ENCODE measurements at places on chromosomes 1 and 21.

GRCh38 chr1:178461104-178461503 lies 35.7 kb downstream of the CLEC20A start:
- no peak for DNase-seq

GRCh38 chr1:76925825-76926224 lies 58.5 kb downstream of the ST6GALNAC5 start:
- DNase-seq: no peak

- no peak for DNase-seq
These were observed 49.4 kb downstream of the NENF start for GRCh38 chr1:212482006-212482636.

GRCh38 chr1:169368406-169368769 lies 393 bp downstream of the BLZF1 start:
- peak; percentile 4 for DNase-seq

- DNase-seq: no peak
These were observed 29.8 kb downstream of the SHISAL2A start for GRCh38 chr1:52662645-52663313.

- DNase-seq: no peak
These were observed 45.9 kb upstream of the KIF26B start for GRCh38 chr1:245108909-245109308.

DNA sequence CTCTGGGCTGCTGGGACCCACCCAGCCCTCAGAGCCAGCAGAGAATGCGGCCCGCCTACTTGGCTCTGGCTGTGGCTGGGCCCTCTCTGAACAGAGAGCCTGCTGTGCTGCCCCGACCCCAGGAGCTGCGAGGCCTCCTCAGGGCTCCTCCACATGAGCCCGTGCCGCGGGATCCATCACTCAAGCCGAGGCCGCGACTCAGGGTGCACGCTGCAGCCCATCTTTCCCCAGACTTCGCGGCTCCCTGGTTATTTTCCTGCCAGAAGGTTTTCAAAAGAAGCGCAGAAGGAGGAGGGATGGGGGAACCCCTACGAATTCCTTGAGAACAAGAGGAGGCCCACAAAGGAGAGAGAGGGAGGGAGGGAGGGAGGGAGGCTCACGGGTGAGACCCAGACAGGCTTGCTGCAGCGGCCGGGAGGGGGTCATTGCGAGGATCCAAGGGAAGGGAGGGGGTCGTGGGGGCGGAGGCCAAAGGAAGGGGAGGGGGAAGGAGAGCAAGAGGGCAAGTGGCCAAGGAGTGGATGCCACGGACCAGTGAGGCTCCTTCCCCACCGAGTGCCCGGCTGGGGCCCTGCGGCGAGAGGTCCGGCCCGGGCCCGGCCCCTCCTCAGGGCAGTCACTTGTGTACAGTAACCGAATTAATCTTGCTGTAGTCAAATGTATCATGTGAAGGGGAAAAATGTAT lies 146.8 kb downstream of the CASZ1 start:
- no peak for DNase-seq

- no peak for DNase-seq
These were observed 166.9 kb downstream of the COL11A1 start for GRCh38 chr1:102941366-102941947.

DNA sequence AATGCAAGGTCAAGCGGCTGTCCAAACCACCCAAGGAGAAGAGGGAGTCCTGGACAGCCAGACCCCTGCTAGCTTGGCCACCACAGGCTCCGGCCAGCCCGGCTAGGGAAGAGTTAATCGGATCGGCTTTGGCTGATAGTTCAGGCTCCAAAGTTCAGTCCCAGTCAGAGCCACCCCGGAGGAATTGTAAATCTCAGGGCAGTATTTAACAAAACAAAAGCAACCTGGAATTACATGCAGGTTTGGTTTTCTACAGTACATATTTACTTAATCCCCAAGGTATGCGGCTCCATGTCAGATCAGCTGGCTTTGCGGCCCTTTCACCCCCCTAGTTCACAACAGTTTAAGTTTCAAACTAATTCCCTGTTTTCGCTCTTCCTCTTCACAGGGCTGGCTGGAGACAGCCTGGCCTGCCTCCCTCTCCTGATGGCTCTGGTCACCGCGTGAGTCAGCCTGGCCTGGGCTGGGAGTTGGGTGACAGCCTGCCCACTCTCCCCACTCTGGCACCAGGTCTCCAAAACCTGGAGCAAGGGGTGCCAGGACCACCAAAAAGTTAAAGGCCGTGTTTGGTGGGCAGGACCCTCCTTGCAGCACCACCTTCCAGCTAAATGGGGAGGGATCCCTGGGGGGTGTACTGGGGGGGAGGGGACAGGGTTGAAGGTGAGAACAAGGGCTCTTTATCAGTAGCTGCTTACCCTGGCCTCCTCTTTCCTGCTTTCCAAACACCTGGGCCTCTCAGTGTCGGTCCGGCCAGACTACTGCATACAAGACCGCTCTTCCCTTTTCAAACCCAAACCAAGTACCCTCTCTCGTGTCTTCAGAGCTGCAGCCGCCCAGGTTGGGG lies 1.9 kb downstream of the DHRS3 start:
- DNase-seq: no peak

DNA sequence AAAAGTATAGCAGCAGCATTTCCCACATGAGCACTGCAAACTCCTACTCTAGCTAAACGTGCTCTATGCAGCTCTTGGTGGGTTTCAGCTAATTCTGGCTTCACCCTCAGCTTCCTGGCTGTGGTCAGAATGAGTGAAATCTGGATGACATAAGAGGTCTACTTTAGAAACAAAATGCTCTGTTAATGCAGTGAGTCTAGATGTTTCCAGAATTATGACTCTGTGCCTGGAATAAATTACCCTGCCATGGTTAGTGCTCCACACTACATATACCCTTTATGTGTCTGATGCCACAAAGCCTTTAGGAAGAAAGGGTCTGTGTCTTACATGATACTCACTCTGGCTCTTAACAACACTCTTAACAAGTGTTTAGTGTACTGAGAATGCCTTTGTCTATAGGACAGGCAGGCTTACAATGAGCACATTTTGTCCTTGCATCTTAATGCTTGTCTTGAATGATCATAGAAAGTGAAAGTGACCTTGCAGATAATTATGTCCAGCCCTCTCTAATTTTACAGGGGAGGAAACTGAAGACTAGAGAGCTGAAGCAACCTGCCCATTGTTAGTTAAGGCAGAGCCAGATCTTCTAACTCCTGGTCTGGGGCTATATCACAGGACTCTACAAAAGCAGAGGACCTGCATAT lies 9.2 kb downstream of the S100A10 start:
- DNase-seq: peak; percentile 25

DNA sequence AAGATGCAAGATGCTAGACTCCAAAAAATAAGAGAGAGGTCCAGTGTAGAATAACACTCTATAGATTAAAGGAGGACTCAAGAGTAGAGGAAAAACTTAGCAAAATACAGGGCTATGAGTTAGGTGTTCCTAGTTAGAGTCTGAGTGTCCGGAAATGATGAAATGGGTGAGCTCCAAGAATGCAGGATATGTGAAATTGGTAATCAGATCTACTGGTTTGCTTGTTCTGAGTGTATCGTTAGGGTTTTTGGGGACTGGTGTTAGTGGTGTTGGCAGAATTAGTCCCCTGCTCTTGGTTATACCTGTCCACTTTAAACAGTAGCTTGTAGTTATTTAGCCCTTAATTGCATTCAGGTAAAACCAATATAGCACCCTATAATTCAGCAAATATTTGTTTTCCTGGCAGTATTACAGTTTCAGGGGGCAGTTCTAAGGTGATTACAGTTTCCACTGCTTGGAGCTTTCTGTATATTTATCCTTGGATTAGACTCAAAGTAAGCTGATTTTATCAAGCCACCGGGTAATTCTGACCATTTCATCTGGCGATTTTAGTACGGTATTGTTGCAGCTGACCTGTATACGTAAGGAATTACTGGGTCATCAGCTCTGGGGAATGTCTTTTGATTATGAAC lies 332.7 kb downstream of the CHRM3 start:
- no peak for DNase-seq

GRCh38 chr1:22139817-22140216 lies 3.1 kb downstream of the WNT4 start:
- DNase-seq: no peak

GRCh38 chr1:207239874-207240273 lies 81.6 kb upstream of the CD55 start:
- DNase-seq: no peak

DNA sequence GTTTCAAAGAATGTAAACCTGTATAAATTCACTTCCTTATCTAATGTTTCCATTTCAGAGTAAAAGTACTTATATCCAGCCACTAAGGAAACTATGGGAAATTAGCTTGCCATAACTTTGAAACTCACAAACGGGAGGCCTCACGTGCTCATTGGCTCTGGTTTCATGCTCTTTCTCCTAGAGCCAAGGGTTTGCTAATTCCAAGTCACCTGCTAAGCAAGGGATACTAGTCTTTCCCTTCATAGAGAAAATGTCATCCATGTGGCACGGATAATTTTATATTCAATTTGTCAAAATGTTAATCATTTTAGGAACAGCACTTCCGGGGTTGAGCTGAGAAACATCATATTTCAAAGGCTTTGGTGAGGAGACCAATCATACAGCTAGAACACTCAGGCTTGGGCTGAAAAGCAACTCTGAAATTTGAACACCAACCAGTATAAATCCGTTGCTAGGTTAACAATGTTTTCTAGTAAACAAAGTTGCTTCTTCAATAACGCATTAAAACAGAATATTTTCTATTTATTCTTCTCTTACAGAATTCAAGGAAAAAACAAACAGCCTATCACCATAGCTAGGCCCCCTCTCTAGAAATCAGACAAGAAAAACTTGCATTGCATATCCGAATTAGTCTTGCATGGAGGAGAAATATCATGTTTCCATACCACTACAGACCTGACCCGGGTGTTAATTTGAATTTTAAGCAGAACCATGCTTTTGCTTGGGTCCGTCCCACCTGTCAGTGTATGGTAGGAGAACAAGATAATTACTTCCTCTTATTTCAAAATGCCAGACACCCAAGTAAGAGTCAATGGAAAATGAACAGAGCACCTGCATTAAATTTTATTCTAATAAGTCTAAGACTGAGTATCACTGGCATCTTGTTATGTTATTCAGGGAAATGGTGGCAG lies 196.1 kb upstream of the ESRRG start:
- no peak for DNase-seq

DNA sequence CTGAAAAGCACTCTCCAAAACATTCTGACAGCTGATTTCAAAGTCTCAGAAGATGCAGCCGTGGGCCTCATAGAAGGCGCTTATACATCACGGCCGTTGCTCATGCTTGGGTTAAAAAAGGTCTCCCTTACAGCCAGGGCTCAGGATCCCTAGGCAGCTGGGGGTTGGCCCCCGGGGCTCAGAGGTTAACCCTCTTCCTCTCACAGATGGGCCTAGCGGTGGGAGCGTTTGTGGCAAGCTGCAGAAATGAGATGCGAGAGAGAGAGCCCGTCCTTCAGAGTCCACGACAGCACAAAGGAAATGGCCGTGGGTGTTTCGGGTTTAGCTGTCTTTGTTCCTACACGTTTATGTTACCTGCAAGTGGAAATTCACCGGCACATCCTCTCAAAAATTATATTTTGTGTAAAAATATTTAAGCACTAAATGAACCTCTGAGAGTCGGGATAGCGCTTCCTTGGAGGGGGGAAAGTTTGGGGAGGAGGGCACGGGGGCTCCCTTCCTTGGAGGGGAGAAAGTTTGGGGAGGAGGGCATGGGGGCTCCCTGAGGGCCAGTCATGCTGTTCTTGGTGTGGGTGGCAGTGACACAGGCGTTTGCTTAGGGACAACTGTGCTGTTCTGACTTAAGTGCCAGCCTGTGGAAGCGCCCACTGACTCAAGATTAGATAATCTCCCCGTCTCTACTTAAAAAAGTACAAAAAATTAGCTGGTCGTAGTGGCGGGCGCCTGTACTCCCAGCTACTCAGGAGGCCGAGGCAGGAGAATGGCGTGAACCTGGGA lies 20.5 kb upstream of the PRDM15 start:
- no peak for DNase-seq

GRCh38 chr1:244065960-244066388 lies 14.9 kb downstream of the ZBTB18 start:
- no peak for DNase-seq

- no peak for DNase-seq
These were observed 4.9 kb downstream of the OTUD7B start for GRCh38 chr1:150005606-150006005.

DNA sequence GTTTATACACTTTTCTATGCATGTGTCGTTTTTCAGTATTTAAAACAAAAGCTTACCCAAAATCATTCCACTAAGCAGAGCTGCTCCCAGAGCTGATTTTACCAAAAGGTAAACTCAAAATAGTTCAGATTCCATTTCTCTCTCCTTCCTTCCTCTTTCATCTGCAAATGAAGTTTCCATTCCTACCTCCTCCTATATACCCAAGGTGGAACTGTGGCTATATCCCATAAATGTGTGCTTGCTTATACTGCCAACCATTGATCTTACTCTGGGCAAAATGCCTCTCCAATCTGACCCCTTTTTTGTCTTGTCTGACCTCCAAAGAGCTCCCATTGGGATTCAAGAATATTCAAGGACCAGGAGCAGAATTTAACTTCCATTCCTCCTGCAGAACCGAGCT lies 9.5 kb downstream of the OLFML2B start:
- DNase-seq: no peak

GRCh38 chr21:14312871-14313270 lies 70.1 kb downstream of the HSPA13 start:
- no peak for DNase-seq

- no peak for DNase-seq
These were observed 89.2 kb upstream of the TMEM51 start for GRCh38 chr1:15064217-15064929.

DNA sequence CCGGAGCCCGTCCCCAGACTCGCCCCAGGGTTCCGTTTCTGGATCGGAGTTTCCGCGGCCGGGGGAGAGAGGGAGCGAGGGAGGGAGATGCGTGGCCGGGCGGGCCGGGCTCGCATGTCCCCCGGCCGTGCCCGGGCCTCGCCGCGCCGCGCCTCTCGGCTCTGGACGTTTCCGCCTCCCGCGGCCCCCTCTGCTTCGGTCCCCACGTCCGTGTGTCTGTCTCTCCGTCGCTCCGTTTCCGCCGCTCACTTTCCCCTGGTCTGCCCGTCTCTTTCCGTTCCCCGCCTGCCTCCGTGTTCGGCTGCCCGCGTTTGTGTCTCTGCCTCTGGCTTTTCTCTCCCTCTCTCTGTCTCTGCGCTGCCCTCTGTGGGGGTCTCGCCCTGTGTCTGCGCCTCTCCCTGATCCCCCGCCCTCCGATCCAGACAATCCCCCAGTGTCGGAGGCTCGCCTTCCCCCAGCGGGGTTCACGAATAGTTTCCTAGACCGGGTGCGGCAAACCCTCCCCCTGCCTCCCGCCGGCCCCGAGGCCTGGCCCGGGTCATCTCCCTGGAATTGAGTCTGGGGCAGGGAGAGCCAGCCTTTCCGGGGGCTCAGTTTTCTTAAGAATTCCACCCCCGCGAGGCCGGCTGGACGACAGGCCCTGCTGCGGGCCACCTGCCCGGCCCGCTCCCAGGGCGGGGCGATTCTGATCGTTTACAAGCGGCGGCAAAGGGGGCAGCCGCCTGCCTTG lies 735 bp downstream of the NBL1 start:
- no peak for DNase-seq

GRCh38 chr1:150843474-150843873 lies 32.9 kb downstream of the ARNT start:
- DNase-seq: no peak

GRCh38 chr1:236377832-236378535 lies 16.1 kb upstream of the EDARADD start:
- no peak for DNase-seq

- DNase-seq: no peak
These were observed 127.2 kb upstream of the GREM2 start for GRCh38 chr1:240739139-240739538.
